ENCODE measurements at places on chromosomes 3 and 15.

DNA sequence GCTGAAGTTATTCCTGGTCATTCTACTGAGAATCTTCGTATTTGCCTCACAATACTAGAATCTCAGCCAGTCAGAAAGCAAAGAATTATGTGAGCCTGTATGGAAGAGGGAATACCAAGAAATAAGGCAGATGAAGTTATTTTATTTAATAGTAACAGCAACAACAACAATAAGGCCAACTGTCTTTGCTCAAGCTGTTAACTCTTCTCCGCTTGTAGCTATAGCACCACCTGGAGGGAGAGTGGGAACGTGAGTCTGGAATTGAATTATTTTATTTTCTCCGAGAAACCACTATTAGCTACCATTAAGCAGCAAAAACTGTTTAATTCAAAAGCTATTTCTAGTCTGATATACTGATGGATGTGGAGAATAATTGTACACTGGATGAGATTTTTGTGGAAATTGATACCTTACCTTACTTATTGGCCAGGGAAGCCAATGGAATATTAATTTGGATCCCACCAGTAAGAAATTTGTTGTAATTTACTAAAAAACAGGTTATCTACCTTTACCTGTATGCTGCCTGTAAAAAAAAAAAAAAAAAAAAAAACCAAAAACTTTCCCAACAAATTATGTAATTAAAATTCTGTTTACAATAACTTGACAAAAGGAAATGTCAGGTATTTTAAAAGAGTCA is 50.1 kb downstream of the CALML4 start:
- peak; percentile 55 for DNase-seq

DNA sequence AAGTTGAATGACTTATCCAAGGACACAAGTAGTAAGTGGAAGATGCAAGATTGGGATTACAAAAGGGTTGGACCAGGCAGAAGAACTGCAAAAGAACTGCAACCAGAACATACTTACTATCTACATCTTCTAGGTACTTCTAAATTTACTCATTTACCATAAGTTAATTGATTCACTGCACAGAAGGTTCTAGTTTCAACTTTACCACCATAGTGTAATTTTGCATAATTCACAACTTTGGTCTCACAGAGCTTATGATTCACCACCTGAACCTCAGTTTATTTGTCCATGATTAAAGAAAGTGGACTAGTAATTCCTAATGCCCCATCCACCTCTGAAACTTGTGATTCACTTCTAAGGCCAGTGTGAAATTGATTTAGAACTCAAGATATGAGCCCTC is 236.8 kb upstream of the UBE2E2 start:
- DNase-seq = no peak

- DNase-seq = no peak
Observed at GRCh38 chr3:32147933-32148332, 41.5 kb downstream of the GPD1L start.

DNA sequence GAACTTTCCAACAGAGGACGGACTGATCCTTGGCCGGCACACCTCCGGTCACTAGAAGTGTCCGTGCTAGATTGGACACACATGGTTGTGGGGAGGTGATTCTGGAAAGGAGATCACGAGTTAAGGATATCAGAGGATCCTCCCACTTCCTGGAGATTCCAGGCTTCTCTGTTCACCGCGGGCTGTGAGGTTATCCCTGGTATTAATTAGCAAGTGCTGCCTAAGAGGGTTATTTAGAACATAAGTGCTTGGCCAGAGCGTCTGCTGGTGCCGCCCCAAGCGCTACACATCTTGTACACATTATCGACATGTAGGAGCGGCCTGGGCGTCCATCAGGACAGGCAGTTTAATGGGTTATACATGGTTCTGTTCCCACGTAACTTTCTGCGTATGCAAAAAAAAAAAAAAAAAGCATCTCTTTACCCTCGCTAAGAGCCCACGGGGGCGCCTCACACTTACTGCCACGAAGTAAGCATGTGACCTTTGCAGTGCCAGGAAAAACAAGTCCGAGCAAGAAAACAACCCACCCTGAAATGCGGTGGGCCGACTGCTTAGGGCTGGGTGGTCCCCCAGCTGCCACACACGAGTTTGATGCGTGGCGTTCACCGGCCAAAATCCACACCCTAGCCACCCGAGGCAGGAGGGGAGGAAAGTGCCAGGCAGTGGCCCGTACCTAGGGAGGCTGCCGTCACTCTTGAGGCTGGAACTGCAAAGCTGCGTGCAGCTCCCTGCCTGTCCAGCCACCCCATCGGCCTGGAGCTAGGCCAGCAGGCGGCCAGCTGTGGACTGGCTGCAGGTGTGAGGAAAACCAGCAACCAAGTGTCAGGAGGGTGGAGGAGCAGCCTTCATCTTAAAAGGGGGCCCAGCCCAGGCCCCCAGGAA is 78.0 kb downstream of the CPN2 start:
- no peak for DNase-seq

DNA sequence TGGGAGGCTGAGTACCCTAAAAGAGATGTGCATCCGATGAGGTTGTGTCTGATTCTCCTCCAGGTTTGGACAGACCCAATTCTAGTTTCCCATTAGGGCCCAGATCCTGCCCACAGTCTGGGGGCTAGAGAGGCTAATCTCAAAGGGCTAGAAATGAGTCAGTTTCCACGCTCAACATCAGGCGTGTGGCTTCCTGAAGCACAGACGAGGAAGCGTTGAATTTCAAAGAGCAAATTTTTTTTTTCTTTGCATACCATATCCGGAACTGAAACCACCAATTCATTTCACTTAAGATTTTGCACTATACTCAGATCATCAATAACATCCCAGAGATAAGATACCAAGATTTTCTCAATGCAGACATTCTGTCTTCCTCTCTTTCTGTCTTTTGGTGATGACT is 173.8 kb upstream of the BCL6 start:
- no peak for DNase-seq

DNA sequence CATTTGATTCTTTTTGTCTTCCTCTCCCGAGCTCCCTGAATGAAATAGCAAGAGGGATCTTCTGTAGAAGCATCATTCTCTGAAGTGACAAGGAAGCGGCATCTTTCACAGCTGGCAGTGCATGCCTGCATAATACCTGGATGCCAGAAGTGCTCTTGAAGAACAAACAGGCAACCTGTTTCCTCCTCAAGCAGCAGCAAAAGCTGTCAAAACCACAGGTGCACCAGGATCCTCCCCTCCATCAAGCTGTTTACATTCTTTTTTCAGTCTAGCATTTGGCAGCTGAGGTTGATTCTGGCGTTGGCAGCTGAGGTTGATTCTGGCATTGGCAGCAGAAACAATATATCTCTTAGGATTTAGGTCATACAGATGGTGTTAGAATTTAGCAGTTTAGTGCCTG is 979.0 kb downstream of the TUSC7 start:
- no peak for DNase-seq

DNA sequence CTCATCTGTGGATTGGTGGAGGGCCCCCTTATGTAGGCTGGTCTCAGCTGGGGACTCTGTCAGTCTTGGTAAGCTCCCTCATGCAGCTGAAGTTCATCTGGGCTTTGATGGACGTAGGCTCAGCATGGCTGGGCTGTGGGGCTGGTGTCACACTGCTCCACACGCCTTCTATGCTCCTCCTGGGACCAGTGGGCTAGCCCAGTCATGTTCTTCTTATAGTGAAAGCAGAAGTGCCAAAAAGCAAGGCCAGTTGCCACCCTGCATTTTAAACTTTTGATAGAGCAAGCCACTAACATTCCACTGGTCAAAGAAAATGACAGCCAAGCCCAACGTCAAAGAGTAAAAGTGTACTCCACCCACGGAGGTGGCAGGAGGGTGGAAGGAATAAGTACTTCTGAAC is 165.5 kb downstream of the MEX3B start:
- DNase-seq = no peak

GRCh38 chr3:130956721-130957120 is 62.8 kb downstream of the ATP2C1 start:
- no peak for DNase-seq

GRCh38 chr3:174191380-174191779 is 667.8 kb upstream of the NAALADL2 start:
- no peak for DNase-seq

DNA sequence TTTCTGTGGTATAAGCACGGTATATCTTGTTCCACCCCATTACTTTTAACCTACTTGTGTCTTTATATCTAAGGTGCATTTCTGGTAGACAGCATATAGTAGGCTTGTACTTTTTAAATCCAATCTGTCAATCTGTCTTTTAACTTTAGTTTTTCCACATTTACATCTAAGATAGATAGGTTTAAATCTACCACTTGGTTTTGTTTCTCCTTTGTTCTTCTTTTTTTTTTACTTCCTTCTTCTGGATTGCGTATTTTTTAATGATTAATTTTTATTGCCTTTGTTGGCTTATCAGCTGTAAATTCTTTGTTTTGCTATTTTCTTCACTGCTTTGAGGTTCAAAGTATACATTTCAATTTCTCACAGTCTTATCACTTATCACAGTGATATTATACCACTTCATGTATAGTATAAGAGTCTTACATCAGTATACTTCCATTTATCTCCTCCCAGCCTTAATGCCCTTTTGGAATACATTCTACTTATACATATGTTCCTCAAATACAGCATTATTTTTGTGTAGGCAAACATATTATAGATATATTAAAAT is 31.0 kb downstream of the IQCB1 start:
- DNase-seq = no peak

DNA sequence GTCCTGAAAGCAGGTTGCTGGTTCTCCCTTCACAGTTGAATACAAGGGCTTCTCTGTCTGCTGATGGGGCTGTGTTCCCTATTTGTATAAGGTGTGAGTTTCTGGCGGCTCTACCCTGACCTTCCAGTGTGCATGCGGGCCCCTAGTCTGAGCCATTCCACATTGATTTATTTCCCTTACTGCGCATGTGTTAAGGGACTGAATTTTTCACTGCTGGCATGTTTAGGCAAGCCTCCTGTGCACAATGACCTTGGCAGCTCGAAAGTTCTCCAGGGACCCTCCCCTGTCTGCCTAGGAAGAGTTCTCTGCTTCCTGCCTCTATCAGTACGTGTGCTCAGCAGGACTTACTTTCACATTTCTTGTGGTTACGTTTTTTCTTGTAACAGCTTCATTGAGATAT is 11.4 kb downstream of the TRAK1 start:
- no peak for DNase-seq
